NCI-H1105 treated with DMSO at 0.1 percent for 48 hours (cell line): ENCODE measurements at places on chromosomes 12 and 14.
A peak's percentile ranks its signal among the peaks of the same experiment; 100 is the strongest.

DNA sequence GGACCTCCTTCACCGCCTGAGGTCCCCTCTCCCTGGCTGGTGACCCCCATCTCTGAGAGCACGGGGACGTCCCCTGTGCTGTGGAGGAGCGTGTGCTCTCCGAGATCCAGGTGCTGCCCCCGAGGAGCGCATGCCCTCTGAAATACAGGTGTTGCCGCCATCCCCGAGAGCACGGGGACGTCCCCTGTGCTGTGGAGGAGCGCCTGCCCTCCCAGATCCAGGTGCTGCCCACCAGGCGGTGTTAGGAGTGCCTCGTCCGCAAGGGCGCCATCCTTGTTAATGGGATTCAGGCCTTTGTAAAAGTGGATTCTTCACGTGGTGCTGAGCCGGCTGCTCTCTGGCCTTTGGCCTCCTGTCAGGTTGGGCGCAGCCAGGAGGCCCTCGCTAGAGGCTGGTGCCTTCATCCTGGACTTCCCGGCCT, 10.1 kb downstream of the NOC4L start:
- DNase-seq = peak; percentile 44

DNA sequence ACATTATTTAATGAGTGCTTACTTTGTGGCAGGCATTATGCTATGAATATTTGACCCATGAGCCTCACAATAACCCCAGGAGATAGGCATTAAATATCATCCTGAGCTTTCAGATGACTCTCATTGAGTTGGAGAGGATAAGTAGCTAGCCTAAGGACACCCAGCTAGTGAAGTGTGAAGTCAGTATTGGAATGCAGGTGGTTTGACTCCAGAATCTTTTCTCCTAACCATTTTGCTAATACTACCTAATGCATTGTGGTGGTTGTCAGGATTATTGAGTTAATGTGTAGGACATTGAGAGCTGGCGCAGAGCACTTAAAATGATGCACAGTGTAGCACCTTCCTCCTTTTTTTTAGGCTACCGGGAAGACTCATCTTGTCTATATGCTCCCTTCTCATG, 3.8 kb upstream of the CDKL1 start:
- no peak for DNase-seq

- DNase-seq = no peak
Measured at GRCh38 chr14:99280852-99281251, 8.9 kb upstream of the BCL11B start.

GRCh38 chr12:29741342-29742241, 42.1 kb downstream of the TMTC1 start:
- DNase-seq = no peak

- no peak for DNase-seq
Measured at GRCh38 chr14:93997082-93997481, at the start of gene CCDC197. Gene CCDC197 (plus strand): TSS chr14:93997301. CDS start chr14:93998132, 831 bp downstream.

DNA sequence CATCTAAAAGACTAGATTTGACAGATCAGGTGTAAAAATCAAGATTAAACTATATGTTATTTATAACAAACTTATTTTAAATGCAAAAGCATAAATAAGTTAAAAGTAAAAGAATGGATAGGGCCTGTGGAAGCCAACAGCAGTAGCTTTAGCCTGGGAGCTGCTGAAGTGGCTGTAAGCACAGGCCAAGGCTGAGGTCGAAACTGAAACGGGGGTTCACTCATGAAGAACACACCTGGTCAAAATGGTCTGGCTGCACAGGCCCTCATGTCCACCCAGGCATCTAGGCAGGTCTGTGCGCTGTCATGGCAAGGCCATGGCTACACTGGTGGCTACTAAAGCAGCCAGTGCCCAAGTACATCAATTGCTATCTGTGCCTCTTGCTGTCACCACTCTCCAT, 23.1 kb downstream of the CATSPERB start:
- no peak for DNase-seq

DNA sequence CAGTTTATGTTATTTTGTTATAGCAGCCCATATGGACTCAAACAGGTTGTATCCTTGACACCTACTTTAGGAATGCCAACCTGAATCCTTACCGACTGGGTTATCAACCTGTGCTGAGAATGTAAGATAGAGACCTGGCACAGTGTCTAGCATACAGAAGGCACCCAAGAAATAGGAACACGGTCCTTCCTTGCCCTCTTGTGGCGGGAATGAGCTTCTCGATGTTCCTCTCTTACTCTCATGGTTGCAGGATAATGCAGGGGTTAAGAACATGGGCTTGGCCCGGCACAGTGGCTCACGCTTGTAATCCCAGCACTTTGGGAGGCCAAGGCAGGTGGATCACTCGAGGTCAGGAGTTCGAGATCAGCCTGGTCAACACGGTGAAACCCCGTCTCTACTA, 6.5 kb downstream of the C12orf43 start:
- DNase-seq = peak; percentile 45

- DNase-seq = no peak
Measured at GRCh38 chr14:37988472-37988871, 219.2 kb upstream of the SSTR1 start.

- no peak for DNase-seq
Measured at GRCh38 chr12:110846615-110847566, at the start of gene CCDC63. Gene CCDC63 (plus strand): TSS chr12:110846987. CDS start chr12:110852955, 5,968 bp downstream.

GRCh38 chr12:77166696-77167095, 101.3 kb upstream of the E2F7 start:
- no peak for DNase-seq

- DNase-seq = no peak
Measured at GRCh38 chr12:74847169-74847568, 309.5 kb downstream of the ATXN7L3B start.
